Activated CD4-positive, alpha-beta memory T cell treated with anti-CD3 and anti-CD28 coated beads, Interleukin-2, amount 10 ng/mL, durations not matched to agents 7 days and 5 days (primary cell): ENCODE measurements at places on chromosomes 3 and 15.

- H3K4me3 ChIP-seq = no peak overlapping the region
- no peaks in the 10 kb centered on the region for H3K36me3 ChIP-seq
- no peak overlapping the region for H3K27ac ChIP-seq
- DNase-seq = no peak
- peaks cover 9% of the 10 kb centered on the region for H3K27me3 ChIP-seq
- H3K4me1 ChIP-seq = no peaks in the 10 kb centered on the region
Observed at GRCh38 chr3:127539366-127540060, 51.0 kb downstream of the TPRA1 start.

DNA sequence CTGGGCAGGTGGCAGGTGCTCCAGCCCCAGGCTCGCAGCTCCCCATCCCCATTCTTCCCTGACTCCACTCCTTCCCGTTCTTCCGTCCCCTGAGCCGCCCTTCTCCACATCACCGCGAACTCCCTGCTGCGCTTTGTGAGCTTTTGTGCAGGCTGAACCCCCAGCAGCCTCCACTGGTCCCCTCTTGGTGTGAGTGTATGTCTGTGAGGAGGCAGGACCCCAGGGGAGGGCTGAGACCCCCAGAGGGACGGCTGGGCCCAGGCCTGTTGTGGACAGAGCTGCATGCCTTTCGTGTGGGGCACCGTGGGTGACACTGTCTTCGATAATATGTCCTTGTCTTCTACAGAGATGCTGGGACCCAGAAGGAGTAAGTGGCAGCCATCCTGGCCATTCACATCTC, 7.3 kb upstream of the ITIH3 start:
- DNase-seq = no peak
- H3K4me3 ChIP-seq = no peak overlapping the region
- H3K27me3 ChIP-seq = peaks cover 9% of the 10 kb centered on the region

DNA sequence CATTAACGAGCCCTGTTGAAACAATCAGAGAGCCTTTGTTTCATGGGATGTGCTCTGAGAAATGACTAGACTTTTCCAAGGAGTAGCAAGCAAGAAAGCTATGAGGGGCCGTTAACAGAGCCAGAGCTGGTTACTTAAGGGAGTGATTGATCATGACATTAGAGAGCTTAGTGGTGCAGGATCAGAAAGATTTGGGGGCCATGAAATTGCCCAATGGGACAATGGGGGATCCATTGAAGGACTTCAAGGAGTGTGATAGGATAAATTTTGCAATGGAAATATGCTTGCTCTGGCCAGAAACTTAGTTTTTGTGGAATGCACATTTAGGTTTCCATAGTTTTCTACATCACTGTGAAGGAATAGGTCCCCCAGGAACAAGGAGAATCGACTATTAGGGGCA, 45.6 kb downstream of the LRRC3B start:
- DNase-seq = no peak
- H3K27ac ChIP-seq = no peak overlapping the region
- H3K4me1 ChIP-seq = no peaks in the 10 kb centered on the region
- no peaks in the 10 kb centered on the region for H3K27me3 ChIP-seq

DNA sequence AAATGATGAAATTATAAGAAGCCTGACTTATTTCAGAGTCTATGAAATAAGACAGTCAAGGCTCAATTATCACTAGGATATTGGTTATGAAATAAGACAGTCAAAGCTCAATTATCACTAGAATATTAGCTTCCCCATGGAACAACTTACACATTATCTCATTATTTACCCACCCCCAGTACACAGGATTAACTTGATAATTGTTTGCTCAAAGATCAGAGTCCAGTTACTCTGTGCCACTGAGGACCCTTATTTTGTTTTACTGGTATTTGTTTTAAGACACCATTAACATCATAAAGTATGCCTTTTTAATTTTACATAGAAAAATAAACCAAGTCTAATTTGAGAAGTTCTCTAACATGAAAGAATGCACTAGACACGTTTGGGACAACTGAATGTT, 225.4 kb downstream of the SI start:
- H3K27me3 ChIP-seq = no peaks in the 10 kb centered on the region
- no peak overlapping the region for H3K27ac ChIP-seq
- H3K36me3 ChIP-seq = no peaks in the 10 kb centered on the region
- H3K4me3 ChIP-seq = no peak overlapping the region
- no peak for DNase-seq

GRCh38 chr3:169240786-169241486, 422.6 kb downstream of the MECOM start:
- H3K4me3 ChIP-seq = no peak overlapping the region
- H3K27ac ChIP-seq = no peak overlapping the region
- peaks cover 19% of the 10 kb centered on the region for H3K27me3 ChIP-seq
- H3K36me3 ChIP-seq = no peaks in the 10 kb centered on the region

GRCh38 chr15:35519541-35520149, 26.3 kb downstream of the DPH6 start:
- no peak for DNase-seq
- H3K4me3 ChIP-seq = no peak overlapping the region
- H3K27me3 ChIP-seq = no peaks in the 10 kb centered on the region

DNA sequence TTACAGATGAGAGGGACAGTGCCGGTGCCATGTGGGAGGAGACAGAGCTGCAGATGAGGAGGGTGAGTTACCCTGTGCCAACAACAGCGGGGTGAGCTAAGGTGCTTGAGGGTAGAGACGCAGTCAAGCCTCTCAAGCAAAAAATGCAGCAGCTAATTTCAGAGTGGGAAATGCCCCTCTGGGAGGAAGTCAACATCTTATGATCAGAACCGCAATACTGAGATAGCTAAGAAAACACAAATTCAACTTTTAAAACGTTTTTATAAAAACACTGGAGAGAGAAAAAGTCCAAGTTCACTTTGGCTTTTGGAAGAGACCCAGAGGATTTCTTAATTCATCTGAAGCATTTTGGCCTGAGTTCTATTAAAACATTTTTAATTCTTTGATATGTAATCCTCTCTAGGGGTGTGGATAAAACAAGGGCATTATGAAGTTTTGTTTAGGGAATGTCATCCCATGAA, 319.2 kb downstream of the SLC9A9 start:
- no peaks in the 10 kb centered on the region for H3K4me1 ChIP-seq
- H3K27me3 ChIP-seq = no peaks in the 10 kb centered on the region
- no peak for DNase-seq
- H3K4me3 ChIP-seq = no peak overlapping the region

- no peak overlapping the region for H3K27ac ChIP-seq
- DNase-seq = no peak
- no peak overlapping the region for H3K4me3 ChIP-seq
- H3K4me1 ChIP-seq = no peaks in the 10 kb centered on the region
- H3K36me3 ChIP-seq = no peaks in the 10 kb centered on the region
- peaks cover 8% of the 10 kb centered on the region for H3K27me3 ChIP-seq
Observed at GRCh38 chr15:70902107-70902506, 9.5 kb downstream of the LRRC49 start.

- H3K27ac ChIP-seq = no peak overlapping the region
- H3K4me3 ChIP-seq = no peak overlapping the region
- peaks cover 5% of the 10 kb centered on the region for H3K27me3 ChIP-seq
- H3K4me1 ChIP-seq = no peaks in the 10 kb centered on the region
Observed at GRCh38 chr15:84033793-84034553, 201.6 kb upstream of the GOLGA6L4 start.

- no peaks in the 10 kb centered on the region for H3K36me3 ChIP-seq
- H3K27ac ChIP-seq = no peak overlapping the region
- H3K4me3 ChIP-seq = no peak overlapping the region
- peaks cover 27% of the 10 kb centered on the region for H3K27me3 ChIP-seq
Observed at GRCh38 chr3:115628075-115628412, 4.7 kb downstream of the GAP43 start.

DNA sequence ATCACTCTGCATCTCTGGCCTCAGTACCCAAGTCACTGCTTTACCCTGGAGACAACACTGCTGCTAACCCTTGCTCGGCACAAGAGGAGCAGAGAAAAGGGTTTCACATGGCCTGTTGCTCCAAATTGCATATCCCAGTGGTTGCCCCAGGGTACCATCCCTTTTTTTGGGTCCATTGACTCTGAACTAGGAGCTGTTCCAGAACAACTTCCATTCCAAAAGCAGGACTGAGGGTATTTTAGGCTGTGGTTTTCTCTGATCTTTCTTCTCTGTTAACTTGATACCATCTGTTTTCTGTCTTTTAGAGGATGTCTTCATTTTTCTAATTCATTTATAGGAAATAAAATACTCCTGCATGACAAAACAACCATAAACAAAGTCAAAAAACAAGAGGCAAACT, 17.3 kb upstream of the RYK start:
- no peaks in the 10 kb centered on the region for H3K4me1 ChIP-seq
- no peak overlapping the region for H3K4me3 ChIP-seq
- no peaks in the 10 kb centered on the region for H3K36me3 ChIP-seq

DNA sequence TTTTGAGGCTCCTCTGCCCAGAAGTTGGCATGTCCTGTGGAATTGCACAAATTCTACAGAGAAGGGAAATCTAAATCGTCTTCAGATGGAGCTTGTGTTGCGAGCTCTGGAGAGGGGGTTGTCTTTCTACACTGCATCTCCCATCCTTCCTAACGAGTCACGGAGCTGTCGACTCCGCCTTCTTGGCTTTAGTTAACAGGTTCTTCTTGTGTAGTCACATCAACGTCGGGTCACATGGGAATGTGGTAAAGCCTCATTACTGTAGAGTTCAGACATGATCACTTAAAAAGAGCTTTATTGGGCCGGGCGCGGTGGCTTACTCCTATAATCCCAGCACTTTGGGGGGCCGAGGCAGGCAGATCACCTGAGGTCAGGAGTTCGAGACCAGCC, 60.0 kb downstream of the DNASE1L3 start:
- no peaks in the 10 kb centered on the region for H3K4me1 ChIP-seq
- no peak overlapping the region for H3K4me3 ChIP-seq
- no peak overlapping the region for H3K27ac ChIP-seq

DNA sequence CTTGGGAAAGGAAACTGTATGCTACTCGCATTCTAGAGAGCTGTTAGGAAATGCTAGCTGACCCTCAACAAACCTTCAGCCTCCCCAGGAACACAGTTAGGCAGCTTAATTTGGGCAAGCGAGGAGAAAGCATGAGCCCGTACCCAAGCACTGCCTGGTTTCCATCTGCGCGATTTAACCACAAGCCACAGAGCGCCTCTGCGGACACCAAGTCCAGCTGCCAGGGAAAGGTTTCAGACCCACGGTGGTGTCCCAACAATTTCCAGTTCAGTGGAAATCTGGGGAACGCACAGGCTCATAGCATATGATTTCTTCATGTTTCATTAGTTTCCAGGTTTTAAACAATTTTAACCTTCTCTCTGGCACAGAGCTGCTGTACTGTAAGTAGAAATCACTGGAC, 617.6 kb downstream of the FHIT start:
- no peak overlapping the region for H3K4me3 ChIP-seq
- no peaks in the 10 kb centered on the region for H3K4me1 ChIP-seq
- H3K36me3 ChIP-seq = no peaks in the 10 kb centered on the region
- H3K27me3 ChIP-seq = no peaks in the 10 kb centered on the region
- DNase-seq = no peak

DNA sequence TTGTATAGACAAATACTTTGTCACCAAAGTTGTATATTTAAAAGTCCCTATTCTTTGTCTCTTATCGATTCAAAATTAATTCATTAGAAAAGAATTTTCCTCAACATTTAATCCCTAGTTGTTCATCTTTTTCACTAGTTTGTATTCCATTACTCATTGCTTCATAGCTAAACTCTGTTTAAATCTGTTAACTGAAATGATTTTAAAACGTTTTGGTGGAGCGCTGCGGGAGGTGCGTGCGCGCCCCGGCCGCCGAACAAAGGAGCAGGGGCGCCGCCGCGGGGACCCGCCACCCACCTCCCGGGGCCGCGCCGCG, 56.4 kb upstream of the GOLGA8A start:
- peaks cover 2% of the 10 kb centered on the region for H3K4me1 ChIP-seq
- no peak overlapping the region for H3K4me3 ChIP-seq
- no peak overlapping the region for H3K27ac ChIP-seq
- H3K27me3 ChIP-seq = peaks cover 59% of the 10 kb centered on the region

- H3K4me1 ChIP-seq = peaks cover 58% of the 10 kb centered on the region
- DNase-seq = no peak
- no peaks in the 10 kb centered on the region for H3K27me3 ChIP-seq
- H3K4me3 ChIP-seq = no peak overlapping the region
Observed at GRCh38 chr15:50256188-50257041, 9.1 kb downstream of the HDC start.

DNA sequence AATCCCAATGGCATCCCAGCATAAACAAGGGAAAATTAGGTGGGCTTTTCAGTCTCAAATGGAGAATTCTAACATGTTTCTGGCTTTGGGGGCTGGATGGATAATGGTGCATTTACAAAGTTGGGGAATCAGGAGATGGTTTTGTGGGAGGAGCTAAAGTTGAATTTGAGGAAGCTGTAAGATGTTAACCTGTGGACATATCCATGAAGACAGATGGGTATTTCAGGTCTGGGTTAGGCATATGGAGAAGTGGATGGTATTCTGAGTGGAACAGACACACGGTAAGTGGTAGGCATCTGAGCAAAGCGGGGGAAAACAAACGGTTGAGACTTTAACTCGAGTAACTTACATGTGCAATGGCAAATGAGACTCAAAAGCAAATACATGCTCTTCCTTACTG, 1.7 kb upstream of the LMLN start:
- H3K27me3 ChIP-seq = no peaks in the 10 kb centered on the region
- H3K27ac ChIP-seq = peak overlapping the region; percentile 84
- peaks cover 71% of the 10 kb centered on the region for H3K4me1 ChIP-seq
- peaks cover 54% of the 10 kb centered on the region for H3K36me3 ChIP-seq

GRCh38 chr3:14301558-14301957, 100.8 kb upstream of the SLC6A6 start:
- H3K27ac ChIP-seq = no peak overlapping the region
- no peak for DNase-seq
- peaks cover 17% of the 10 kb centered on the region for H3K27me3 ChIP-seq
- H3K4me1 ChIP-seq = peaks cover 20% of the 10 kb centered on the region
- no peak overlapping the region for H3K4me3 ChIP-seq

DNA sequence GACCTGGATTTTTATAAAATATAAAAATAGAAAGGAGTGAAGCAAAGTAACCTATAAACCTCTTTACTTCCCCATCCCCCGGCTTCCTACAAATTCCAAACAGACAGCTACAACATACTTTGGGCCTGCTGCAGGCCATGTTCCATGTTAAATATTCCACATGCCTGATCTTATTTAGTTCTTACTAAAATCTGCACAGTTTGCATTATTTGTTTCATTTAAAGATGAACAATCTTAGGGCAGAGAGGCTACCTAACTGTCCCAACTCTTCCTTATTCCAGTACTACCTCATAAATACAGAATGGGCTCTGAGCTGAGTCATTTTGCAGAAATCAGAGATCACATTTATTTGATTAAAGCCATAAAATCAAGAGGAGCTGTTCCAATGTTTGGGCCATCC, 665.0 kb downstream of the PDCD6IP start:
- H3K27me3 ChIP-seq = no peaks in the 10 kb centered on the region
- no peak for DNase-seq
- H3K36me3 ChIP-seq = no peaks in the 10 kb centered on the region
- H3K4me3 ChIP-seq = no peak overlapping the region
- no peaks in the 10 kb centered on the region for H3K4me1 ChIP-seq
- H3K27ac ChIP-seq = no peak overlapping the region

GRCh38 chr3:152229692-152230091, 39.0 kb upstream of the MBNL1 start:
- H3K36me3 ChIP-seq = peaks cover 10% of the 10 kb centered on the region
- no peak for DNase-seq
- peaks cover 24% of the 10 kb centered on the region for H3K4me1 ChIP-seq

- no peak overlapping the region for H3K4me3 ChIP-seq
- no peak for DNase-seq
- no peak overlapping the region for H3K27ac ChIP-seq
Observed at GRCh38 chr3:57682284-57682683, 10.6 kb downstream of the DENND6A start.

- no peak for DNase-seq
- no peaks in the 10 kb centered on the region for H3K36me3 ChIP-seq
- H3K27me3 ChIP-seq = peaks cover 36% of the 10 kb centered on the region
- H3K4me1 ChIP-seq = peaks cover 14% of the 10 kb centered on the region
- H3K27ac ChIP-seq = no peak overlapping the region
Observed at GRCh38 chr15:51624022-51624421, 1.5 kb upstream of the DMXL2 start.
